ENCODE measurements at places on chromosomes 11 and 22.
A peak's percentile ranks its signal among the peaks of the same experiment; 100 is the strongest.

DNA sequence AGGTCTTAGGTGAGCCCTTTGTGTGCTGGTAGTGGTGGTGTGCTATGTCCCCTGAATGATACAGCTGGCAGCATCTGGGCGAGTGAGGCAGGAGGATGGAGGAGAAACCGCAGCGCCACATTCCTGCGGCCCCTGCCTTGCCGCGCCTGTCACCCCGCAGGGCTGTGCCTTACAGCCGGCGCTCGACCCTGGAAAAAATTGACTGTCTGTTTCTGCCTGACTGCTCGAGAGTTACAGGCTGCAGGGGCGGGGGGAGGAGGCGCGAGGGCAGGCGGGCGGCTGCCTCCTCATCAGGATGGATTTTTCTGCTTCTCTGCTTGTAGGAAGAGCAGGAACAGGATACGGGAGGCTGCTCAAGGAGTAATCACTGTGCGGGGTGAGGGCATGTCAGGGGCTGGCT is 443.4 kb downstream of the MIAT start:
- DNase-seq = no peak

DNA sequence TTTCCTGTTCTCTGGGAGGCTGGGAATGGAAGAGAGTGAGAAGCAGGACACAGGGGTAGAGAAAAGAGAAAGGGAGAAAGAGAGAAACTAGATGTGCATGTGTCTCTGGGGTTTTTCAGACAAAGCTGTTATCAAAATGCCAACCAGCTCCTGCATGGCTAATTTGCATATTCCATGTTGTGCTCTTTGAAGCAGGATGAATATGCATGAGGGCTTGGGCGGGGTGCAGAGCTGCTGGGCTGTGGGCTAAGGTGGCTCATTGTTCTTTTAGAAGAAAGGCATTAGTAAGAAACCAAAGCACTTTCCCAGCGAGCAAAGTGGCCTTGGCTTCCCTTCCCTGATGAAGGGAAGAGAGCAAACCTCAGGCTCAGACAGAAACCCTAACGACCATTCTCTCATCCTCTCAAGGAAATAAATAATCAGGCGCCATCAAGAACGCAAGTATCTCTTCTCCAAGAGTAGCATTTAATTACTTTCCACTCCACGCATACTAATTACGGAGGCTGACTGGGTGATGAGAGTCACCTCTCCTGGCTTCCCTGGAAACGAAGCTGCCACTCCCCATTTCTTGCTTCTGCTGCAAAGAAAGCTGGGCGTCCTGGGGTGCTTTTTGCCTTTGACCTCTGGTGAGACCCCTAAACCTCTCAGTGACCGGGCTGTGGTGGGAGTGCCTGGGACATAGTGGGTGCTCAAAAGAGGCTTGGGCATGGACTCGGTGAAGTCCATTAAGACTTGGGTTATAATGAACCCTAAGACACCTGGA is 54.2 kb downstream of the FEZ1 start:
- DNase-seq = no peak

GRCh38 chr11:113159988-113160807 is 154.2 kb upstream of the TTC12 start:
- no peak for DNase-seq

GRCh38 chr11:64444838-64445441 is 86.0 kb downstream of the RPS6KA4 start:
- peak; percentile 27 for DNase-seq

- no peak for DNase-seq
Measured at GRCh38 chr22:37918580-37919270, 12.6 kb downstream of the MICALL1 start.

GRCh38 chr11:122813176-122813893 is 25.0 kb upstream of the CRTAM start:
- DNase-seq = no peak

- no peak for DNase-seq
Measured at GRCh38 chr22:35334004-35334403, 34.3 kb downstream of the TOM1 start.

DNA sequence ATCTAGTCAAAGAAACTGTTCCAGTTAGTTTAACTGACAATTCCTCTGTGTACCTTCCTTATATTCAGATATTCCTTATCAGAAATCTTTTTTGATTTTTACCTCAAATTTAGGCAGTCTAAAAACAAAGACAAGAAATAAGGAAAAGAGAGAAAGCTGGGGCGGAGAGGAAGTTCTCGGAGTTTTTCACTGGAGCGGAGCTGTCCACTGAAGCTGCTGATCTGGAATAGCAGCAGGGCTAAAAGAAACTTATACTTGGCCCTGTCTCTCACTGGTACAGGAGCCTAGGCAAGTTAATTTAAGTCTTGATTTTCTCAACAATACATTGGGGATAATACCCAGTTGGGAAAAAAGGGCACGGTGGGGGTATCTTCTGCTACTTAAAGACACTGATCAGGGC is 59.2 kb upstream of the CYP2D6 start:
- no peak for DNase-seq

DNA sequence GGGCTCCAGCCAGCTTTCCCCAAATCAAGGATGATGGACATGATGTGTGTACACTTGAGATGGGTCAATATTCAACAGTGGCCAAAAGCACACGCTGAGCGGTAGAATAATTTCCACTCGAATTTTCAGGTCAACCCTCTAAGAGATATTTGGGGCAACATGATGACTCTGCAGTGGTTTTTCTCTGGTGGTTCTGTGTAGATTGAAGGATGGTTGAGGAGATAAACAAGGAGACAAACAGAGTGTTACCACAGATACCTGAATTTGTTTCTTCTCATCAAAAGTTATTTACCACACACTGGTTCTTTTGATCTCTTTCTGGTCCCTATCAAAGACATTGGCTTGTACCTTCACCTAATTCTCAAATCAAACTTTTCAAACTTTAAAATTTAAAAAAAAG is 242.0 kb downstream of the ETS1 start:
- no peak for DNase-seq

- no peak for DNase-seq
Measured at GRCh38 chr11:15222777-15223176, 108.1 kb downstream of the INSC start.

GRCh38 chr11:28049338-28050216 is 58.4 kb downstream of the KIF18A start:
- peak; percentile 47 for DNase-seq

GRCh38 chr22:40368016-40368415 is 2.4 kb upstream of the SGSM3 start:
- DNase-seq = no peak

DNA sequence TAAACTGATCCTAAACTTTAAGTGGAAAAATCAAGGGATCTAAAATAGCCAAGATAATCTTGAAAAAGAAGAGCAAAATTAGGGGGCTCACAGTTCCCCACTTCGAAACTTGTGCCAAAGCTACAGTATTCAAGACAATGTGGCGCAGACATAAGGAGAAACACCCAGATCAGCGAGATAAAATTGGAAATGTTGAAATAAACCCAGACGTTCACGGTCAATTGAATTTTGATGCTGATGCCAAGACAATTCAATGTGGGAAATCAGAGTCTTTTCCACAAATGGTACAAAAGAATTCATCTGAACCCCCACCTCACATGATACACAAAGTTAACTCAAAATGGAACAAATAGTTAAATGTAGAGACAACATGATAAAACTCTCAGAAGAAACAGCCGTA is 601.6 kb downstream of the BRD1 start:
- no peak for DNase-seq

GRCh38 chr11:1969035-1969434 is 21.9 kb downstream of the MRPL23 start:
- no peak for DNase-seq

- no peak for DNase-seq
Measured at GRCh38 chr11:61875698-61876097, 15.6 kb downstream of the FADS3 start.

- no peak for DNase-seq
Measured at GRCh38 chr11:111502611-111503010, 9.6 kb downstream of the BTG4 start.

DNA sequence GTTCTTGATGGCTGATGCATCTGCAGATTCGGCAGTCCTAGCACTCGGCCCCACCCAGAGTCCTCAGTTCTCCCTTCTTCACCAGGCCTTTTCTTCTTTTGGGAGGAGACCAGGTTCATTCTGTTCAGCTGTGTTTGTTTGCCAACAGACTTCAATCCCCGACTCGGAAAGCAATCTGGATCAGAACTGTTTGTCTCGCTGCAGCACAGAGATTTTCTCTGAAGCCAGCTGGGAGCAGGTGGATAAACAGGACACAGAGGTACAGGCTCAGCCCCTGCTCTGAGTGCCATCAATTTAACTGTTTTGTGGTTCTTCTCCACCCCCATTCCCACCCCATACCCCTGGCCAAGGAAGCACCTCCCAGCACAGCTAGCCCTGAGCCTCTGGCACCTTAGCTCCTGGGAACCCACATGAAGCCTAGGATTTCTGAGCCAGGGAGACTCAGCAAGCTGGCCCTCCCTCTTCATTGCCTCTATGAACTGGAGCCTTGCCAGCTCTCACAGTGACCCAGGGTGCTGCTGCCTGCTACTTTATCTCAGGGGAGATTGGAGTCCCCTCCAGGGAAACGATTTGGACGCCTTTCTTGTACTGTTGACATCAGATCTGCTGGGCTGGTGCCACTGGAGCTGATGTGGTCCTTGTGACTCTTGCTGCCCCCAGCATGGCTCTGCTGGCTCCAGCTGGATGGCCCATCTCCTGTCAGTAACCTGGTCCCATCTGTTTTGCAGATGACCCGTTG is 58.2 kb upstream of the HORMAD2 start:
- no peak for DNase-seq

- DNase-seq = peak; percentile 91
Measured at GRCh38 chr22:50507991-50508884, at the start of gene NCAPH2. Gene NCAPH2 (plus strand): TSS chr22:50508224. CDS start chr22:50508338, 114 bp downstream.

DNA sequence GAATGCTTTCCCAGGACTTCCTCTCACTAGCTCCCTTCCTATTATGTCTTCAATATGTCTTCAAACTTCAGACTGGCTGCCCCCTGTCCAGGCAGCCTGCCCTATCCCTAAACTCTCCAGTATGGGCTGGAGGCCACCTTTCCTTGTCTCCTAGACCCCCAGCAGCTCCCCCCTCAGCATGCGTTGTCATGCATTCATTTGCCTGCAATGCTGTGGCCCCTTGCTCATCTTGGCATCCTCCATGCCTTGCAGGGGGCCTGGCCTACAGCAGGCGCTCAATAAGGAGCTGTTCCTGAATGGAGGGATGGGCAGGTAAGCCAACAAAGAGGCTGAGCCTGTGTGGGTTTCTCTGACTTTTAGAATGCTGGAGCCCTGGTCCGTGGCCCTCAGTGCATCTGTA is 16.4 kb upstream of the ARAP1 start:
- DNase-seq = no peak

DNA sequence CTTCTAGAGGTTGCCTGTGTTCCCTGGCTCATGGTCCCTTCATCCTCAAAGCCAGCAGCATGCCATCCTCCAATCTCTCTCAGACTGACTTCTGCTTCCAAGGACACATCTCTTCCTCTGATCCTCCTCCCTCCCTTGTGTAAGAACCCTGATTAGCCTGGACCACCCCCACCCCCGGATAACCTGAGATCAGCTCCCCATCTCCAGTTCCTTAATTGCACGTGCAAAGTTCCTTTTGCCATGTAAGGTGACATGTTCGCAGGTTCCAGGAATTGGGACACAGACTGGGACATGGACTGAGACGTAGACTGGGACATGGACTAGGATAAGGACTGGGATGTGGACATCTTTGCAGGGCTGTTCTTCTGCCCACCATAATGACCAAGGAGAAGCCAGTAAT is 925.3 kb downstream of the TBC1D22A start:
- DNase-seq = no peak

DNA sequence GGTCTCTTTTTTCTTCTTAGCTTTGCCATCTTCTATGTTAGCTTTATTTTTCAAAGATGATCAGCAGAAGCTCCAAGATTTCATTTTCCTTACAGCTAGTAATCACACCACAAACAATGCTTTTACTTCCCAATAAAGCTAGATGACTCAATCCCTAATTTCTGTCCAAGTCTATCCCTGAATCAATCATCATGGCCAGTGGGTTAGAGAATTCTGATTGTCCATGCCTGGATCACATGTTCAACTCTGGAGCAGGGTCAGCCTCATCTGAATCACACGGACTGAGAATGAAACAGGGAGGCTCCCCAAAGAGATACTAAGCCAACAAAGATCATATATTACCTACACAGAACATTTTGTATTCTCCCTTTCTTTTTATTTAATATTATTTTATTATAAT is 79.6 kb downstream of the BBOX1 start:
- no peak for DNase-seq
